Stimulated activated CD8-positive, alpha-beta memory T cell treated with anti-CD3 and anti-CD28 coated beads, Interleukin-7, amount 100 ng/mL, for 4 hours (primary cell): ENCODE measurements at places on chromosomes 7 and 10.

- no peak for DNase-seq
Observed at GRCh38 chr10:33040436-33040835, 82.4 kb upstream of the ITGB1 start.

DNA sequence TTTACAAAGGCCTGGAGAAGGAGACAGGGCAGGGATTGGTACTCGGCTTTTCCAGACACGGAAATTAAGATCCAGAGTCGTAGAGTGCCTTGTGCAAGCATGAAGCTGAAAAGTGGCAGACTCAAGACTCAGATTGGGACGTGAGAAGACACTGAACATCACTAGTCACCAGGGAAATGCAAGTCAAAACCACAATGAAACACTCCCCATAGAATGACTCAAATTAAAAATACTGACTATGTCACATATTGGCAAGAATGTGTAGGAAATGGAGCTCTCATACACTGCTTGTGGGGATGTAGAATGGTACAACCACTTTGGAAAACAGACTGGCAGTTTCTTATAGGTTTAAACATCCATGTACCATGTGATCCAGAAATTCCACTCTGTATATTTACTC is 472.0 kb downstream of the RPS24 start:
- no peak for DNase-seq

- no peak for DNase-seq
Observed at GRCh38 chr7:142025896-142026295, 30.2 kb downstream of the MGAM start.

- peak; percentile 50 for DNase-seq
Observed at GRCh38 chr7:99312316-99313203, 13.1 kb upstream of the ARPC1A start.

DNA sequence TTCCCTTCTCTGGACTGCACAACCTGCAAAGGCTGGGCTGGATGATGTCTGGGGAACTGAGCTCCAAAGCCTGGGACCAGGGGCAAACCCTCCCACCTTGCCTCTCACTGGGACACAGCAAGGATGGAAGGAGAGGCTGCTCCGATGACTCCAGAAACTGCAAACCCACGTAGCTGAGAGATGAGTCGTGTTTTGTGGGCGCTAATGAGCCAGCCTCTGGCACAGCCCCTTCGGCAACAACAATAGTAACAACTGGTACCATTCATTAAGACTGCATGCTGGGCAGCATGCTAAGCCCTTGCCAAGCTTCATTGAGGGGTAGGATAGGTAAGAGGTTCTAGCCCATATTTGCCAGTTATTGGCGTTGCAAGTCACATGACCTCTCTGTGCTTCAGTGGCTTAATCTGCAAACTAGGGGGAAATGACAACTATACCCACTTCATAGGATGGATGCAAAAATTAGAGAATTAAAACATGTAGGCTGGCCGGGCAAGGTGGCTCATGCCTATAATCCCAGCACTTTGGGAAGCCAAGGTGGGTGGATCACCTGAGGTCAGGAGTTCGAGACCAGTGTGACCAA is 145.9 kb downstream of the SH3PXD2A start:
- no peak for DNase-seq

- DNase-seq: no peak
Observed at GRCh38 chr7:158270856-158271413, 316.7 kb downstream of the PTPRN2 start.
